ENCODE measurements at places on chromosomes 6 and 20.

GRCh38 chr6:157534977-157535339 lies 154.0 kb downstream of the ZDHHC14 start:
- no peak for DNase-seq

GRCh38 chr6:114344246-114344970 lies 1.6 kb upstream of the HS3ST5 start:
- DNase-seq: no peak

GRCh38 chr6:26331218-26332073 lies 33.6 kb upstream of the BTN3A2 start:
- no peak for DNase-seq

DNA sequence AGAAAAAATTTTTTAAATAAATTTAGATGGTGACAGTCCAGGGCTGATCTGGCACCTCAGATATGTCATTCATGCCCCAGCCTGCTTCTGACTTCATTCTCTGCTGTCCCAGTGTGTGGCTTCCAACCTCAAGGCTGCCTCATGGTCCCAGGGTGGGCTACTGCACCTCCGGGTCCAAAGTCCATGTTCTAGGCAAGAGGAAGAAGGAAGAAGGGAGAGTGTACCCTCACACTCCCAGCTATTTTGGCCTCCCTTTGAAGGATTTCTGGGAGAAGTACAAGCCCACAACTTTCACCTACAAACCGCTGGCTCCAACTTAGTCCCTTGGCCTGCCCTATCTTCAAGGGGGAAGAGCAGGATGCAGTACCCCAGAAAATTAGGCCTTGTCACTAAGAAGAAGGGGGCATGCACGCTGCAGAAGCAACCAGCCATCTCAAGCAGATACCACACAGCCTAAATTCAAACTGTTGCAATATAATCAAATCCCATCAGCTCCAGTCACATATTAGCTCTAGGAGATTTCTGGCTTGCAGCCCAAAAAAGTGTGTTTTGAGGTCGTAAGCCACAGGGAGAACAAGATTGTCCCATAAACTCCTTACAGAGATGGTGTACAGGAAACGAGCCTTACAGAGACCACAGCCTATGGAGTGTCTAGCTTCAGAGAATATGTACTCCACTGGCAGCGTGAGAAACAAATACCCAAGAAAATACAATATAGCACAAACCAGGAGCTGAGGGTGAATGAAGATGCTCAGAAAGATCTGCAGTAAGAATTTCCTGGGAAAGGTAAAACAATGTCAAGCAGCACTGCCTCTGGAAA lies 906 bp upstream of the BTN3A2 start:
- DNase-seq: no peak

DNA sequence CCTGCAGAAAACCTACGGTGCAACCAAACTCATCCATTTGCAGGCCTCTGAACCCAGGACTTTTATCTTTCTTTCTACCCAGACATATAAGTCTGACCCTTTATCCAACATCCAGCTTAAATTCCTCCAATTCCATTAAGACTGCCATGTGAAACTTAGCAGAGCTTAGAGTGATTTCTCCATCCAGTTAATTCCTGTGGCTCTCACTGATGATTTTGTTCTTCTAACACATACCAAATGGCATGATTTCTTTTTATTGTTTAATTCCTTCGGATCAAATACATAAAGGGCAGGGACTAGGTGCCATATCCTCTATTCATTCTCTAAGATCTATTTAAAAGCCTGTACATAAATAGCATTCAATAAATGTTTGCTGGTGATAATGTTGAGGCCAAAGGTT lies 92.9 kb downstream of the TASP1 start:
- DNase-seq: no peak
